Activated T-helper 1 cell treated with anti-CD3 and anti-CD28 coated beads, Interleukin-12 subunit alpha, Interleukin-12 subunit beta, Interleukin-2, Interleukin-4 antibody, amounts not matched to agents 30 ng/mL and 10 ng/mL and 1 ng/mL, durations not matched to agents 14 hours and 24 hours and 36 hours (primary cell): ENCODE measurements at places on chromosomes 16 and 17. TPM values are rescaled to one million over a fixed set of nuclear protein-coding genes. Genes with fewer than 3 reads are reported as not detected.

Gene MT1G
- total RNA-seq, result 28.5 and 29.1 TPM in 2 replicates

Gene ESRP2
- 0.10 and 0.12 TPM in 2 replicates for total RNA-seq

Gene CCL8
- total RNA-seq, result not detected in 2 replicates

Gene TP53TG3
- total RNA-seq, result not detected in 2 replicates

Gene CACNA1H
- total RNA-seq, result 0.12 and 0.18 TPM in 2 replicates

Gene HOXB9
- total RNA-seq, result 0.27 and 0.39 TPM in 2 replicates

Gene SCARF1
- 7.3 and 9.3 TPM in 2 replicates for total RNA-seq

Gene KRT33B
- total RNA-seq, result not detected in 2 replicates

Gene PPL
- not detected in 2 replicates for total RNA-seq

Gene ZFP3
- total RNA-seq, result 1.9 and 2.0 TPM in 2 replicates
